Tongue (tissue), 3 donors: ENCODE measurements at places on chromosomes 12 and 14.

DNA sequence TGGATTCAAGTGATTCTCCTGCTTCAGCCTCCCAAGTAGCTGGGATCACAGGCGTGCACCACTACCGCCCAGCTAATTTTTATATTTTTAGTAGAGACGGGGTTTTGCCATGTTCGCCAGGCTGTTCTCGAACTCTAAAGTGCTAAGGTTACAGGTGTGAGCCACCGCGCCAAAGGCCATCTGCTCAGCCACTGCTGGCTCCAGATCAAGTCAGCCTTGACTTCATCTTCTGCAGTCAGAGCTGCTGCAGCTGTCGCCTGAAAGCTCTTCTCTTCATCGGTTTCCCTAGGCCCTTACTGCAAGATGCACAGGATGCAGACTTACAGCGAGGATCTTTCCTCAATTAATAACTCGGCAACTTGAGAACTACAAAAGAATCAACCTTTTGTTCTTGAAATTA is 66.8 kb downstream of the CLIP1 start:
- DNase-seq = peak; percentile 55

DNA sequence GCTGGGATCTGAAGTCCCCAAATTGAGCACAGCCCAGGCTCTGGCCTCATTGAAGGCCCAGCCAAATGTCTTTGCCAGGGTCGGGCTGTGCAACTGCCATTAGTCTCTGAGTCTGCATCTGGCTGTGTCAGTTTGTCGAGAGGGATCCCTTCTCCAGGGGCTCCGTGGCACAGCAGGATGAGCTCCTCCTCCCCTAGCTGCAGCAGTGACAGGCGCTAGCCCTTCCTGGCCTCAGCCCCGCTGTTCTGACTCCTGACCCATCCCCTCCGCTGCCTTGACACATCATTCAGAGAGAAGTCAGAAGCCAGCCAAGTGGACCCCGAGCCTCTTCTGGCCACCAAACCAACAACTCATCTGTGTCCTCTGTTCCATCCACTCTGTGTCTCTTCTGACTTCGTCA is 188.3 kb downstream of the CALM1 start:
- no peak for DNase-seq

GRCh38 chr14:61346793-61347192 is 25.4 kb downstream of the PRKCH start:
- DNase-seq = no peak

DNA sequence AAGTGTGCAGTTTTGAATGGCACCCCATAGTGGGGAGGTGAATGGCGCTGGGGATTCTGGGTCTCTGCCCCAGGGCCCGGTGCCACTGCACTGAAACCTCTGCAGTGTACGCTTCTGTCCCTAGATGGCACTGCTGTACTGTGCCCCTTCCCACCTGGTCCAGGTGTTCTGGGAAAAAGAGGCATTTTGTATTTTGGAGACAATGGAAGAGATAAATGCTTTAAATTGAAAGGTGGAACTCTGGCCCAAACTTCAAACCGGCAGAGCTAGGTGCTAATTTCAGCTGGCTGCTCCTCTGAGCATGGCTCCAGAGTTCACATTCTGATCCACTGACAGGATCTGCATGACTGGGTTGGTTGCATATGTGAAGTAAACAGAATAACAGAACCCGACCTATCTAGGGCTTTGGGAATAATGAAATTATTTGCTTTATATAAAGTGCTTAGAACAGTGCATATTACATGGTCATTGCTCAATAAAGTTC is 52.2 kb downstream of the KRT80 start:
- DNase-seq = no peak

GRCh38 chr12:22059976-22060647 is 14.1 kb downstream of the CMAS start:
- DNase-seq = no peak

DNA sequence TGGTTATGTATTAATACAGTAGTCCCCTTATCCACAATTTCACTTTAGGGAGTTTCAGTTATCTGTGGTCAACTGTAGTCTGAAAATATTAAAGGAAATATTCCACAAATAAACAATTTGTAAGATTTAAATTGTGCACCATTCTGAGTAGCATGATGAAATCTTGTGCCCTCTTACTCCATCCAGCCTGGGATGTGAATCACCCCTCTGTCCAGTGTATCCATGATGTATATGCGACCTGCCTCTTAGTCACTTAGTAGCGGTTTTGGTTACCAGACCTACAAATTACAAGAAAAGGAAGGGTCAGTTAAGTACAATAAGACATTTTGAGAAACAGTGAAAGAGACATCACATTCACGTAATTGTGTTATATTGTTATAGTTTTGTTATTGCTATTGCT is 39.9 kb upstream of the MDGA2 start:
- no peak for DNase-seq

- DNase-seq = no peak
Observed at GRCh38 chr14:80615831-80616230, 325.7 kb downstream of the CEP128 start.

- DNase-seq = no peak
Observed at GRCh38 chr12:124557518-124558223, 9.7 kb downstream of the NCOR2 start.

- DNase-seq = no peak
Observed at GRCh38 chr12:34403706-34404376, 381.5 kb downstream of the ALG10 start.

GRCh38 chr14:106876711-106877110 is 1350.3 kb downstream of the TMEM121 start:
- no peak for DNase-seq

- DNase-seq = no peak
Observed at GRCh38 chr14:35959835-35960234, 133.7 kb downstream of the BRMS1L start.

DNA sequence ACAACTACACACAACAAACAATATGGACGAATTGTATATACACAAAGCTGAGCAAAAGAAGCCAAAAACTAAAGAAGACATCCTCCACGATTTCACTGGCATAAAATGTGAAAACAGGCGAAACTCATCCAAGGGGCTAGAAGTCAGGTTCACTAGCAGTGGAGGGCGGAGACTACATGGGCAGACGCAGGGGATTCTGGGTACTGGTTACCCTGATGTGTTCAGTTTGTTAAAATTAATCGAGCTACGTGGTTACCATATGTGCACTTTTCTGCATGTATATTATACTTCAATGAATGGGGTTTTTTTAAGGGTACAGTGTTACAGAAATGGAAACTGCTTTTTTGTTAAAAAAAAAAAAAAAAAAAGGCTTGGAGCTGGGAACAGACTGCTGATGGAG is 12.3 kb downstream of the KDM2B start:
- no peak for DNase-seq
